ENCODE measurements at places on chromosomes 16 and 17.

DNA sequence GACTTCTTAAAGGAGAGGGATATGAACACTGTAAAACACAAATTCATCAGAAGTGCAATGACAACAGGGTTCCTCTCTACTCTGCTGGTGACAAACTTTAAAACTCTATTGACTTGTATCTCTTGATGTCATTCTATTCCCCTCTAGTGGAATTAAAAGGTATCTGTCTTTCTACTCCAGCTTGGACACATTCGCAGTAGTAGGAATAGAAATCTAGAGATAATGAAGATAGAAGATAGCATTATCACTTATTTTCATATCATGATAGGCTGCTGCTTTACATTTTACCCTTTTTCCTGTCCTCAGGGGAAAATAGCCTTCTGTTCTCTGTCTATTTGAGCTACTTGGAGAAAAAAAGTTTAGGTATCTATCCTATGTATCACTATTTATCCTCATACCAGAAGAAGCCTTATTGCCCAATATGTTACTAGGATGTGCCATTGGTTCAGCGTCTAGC is 209.6 kb upstream of the CACNG5 start:
- no peak for DNase-seq

DNA sequence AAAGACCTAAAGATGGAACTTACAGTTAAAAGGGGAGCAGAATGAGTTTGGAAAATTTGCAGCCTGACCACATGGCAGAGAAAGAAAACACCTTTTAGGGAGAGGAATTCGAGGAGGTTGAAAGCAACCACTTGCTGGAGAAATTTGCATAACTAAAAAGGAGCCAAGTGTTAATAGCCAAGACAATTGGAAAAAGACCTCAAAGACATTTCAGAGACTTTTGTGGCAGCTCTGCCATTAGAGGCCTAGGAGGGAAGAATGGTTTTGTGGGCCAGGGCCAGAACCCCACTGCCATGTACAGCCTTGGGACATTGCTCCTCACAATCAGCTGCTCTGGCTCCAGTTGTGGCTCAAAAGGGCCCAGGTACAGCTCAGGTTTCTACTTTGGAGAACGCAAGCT is 338.5 kb downstream of the UTP18 start:
- DNase-seq: no peak

DNA sequence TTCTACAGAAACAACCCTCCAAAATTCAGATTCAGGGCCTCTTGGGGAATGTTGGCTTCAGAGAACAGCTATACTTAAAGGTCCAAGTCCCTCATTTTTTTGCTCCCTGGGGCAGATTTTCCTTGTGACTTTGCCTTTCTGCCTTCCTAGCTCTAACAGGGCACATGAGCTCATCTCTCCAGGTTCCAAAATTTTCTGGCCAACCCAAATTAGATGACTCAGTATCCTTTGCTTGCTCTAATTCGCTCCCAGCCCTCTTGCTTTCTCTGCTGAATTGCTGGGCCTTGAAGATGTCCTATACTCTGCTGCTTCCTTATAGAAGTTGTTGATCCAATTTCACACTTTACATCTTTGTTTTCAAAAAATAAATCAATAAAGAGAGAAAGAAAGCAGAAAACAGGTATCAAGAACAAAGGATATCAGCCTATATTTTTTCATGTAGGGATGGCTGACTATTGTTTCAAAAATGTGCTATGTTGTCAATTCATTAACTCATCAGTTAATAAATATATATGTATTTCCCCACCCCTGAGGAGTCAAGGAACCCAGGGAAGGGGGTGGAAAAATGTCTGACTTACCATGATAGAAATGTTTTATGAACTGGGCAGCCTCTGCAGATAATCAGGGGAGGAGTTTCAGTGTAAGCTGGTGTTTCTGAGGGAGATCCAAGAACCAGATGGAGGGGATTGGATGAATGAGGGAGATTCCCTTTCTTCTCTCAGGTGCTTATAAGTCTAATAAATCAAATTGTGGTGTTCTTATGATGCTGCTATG is 1.0 kb upstream of the KRTAP4-2 start:
- DNase-seq: no peak

GRCh38 chr16:4745274-4745569 is 10.9 kb downstream of the DNAAF8 start:
- DNase-seq: no peak

DNA sequence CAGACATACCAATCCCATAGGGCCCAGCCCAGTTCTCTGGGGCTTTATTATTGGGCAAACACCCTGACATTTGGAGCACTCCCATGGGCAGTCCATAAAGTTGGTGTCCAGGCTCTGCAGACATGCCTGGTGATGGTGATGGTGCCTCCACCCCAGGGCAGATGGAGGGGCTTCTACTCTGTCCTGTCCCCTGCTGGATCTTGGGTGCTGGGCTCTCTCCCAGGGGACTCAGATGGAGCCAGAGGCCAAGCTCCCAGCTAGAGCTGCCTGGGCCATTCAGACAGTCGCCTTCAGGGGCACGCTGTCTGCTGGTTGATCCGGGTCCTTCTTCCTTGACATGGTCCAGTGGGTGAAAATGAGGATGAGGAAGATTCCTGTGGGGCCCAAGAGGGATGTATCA is 10.6 kb downstream of the CDH16 start:
- DNase-seq: no peak

GRCh38 chr17:57226793-57227192 is 29.5 kb upstream of the MSI2 start:
- DNase-seq: no peak

GRCh38 chr16:31561426-31562233 is 33.9 kb downstream of the AHSP start:
- DNase-seq: no peak

Data from stimulated activated CD4-positive, alpha-beta T cell treated with anti-CD3 and anti-CD28 coated beads, Interleukin-12 subunit alpha, Interleukin-12 subunit beta, amount 100 ng/mL, for 48 hours (primary cell).